ENCODE measurements at places on chromosomes 5 and 9.

- DNase-seq, result no peak
Measured at GRCh38 chr9:8134635-8135034, 335.1 kb upstream of the DMAC1 start.

DNA sequence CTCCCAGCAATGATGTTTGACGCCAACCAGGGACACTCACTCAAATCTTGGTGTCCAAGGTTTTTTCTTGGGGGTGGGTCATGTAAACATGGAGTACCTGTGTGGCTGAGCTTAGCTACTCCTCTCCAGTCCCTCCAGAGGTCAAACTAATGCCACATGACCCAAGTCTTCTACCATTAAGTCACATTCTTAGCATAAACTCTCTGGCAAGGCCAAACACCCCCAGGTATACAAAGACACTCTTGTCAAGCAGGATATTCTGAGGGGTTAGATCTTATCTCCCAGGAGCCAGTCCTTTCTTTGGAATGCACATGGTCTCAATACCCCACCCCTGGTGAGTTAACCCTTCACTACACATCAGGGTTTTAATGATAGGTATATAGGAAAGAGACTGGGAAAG lies 161.4 kb downstream of the PDZD2 start:
- no peak for DNase-seq

DNA sequence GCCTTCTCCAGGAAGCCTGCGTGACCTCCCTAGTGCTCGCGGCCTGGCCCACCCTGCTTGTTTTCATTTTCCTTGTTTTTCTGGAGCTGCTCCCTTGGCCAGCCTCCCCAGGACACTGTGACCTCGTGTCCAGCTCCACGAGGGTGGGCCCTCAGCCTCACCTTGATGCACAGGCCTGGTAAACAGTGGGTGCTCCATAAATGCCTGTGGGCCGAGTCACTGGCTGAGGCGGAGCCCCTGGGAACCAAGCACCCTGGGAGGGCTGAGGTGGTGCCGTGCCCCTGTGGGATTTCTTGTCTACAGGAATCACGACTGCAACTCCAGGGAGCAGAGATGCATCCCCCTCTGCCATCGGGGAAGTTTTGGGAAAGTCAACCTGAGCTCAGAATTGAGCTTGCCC lies 17.2 kb downstream of the FAM163B start:
- no peak for DNase-seq

GRCh38 chr5:73862796-73863195 lies 236.8 kb downstream of the ARHGEF28 start:
- no peak for DNase-seq

DNA sequence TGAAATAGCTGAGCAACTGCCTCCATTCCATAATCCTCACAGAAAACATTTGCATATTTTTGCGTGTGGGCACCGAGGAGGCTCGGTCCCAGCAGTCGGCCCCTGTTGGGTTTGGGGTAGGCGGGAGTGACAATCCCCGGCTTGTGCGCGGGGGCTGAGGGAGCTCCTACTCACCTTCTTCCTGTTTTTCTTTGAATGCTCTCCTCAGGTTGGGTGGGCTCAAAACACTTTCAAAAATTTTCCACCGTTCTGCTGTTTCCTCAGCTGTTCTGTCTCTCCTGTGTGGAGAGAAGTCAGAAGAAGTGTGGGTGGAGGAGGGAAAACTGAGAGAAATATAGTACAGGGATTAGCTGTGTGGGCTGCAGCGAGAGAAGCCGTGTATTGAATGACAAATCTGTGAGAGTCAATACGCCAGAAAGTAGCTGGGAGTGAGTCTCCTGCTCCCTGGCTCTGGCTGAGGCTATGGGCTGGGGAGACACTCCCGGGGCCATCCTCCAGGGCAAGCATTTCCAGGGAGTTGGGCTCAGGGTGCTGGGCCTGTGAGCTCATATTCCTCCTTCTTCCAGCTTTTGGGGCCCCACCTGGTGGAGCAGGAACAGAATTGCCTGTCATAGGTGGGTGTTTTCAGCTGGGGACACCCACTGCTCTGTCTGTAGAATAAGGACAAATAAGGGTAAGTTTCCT lies 84.7 kb downstream of the CMYA5 start:
- no peak for DNase-seq

DNA sequence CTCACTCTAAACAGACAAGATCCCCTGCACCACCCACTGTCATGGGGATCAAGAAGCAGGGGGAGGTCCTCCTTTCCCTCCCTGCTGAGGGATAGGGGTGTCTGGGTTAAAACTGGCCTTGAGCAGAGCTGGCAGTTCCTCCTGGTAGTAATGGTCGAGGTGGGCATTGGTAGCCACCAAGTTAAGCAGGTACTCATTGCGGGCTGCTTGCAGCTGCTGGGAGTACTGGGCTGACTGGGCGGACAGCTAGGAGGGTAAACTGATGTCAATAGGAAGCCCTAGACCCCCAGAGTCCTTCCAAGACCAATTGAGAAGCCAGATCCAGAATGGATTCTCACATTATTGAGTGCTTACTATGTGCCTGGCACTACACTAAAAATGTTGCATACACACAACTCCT lies 3.4 kb downstream of the FCHSD1 start:
- DNase-seq, result no peak

DNA sequence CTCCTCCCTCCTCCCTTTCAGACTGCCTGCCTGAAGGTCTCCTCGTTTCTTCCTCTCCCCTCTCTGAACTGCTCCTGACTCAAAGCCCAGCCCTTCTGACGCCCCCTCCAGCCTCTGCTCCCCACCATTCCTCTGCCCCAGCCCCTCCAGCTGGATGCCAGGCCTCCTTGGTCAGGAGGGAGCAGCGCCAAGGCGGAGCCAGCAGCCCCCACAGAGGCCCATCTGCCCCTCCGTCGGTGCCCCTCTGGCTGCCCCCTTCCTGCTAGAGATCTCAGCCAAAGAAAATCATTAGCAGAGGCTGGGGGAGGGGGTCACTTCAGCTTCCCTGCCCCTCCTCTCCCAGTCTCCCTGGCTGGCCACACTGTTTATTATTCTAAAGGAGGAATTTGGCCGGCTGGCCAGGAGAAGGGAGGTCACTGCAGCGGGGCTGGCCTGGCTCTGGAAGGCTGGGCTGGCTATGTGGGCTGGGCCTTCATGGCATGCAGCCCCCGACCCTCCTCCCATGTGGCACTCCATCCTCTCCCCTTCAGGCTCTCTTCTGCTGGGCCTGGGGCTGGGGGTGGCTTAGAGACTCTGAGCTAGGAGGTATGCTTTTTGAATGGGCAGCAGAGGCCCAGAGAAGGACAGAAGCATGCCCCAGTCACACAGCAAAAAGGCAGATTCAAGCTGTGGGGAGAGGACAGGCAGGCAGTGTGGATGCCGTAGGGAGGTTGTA lies 16.9 kb downstream of the PDGFRB start:
- no peak for DNase-seq

- no peak for DNase-seq
Measured at GRCh38 chr9:132507670-132508469, 74.5 kb upstream of the BARHL1 start.

GRCh38 chr5:139178935-139179334 lies 19.2 kb downstream of the SIL1 start:
- no peak for DNase-seq

DNA sequence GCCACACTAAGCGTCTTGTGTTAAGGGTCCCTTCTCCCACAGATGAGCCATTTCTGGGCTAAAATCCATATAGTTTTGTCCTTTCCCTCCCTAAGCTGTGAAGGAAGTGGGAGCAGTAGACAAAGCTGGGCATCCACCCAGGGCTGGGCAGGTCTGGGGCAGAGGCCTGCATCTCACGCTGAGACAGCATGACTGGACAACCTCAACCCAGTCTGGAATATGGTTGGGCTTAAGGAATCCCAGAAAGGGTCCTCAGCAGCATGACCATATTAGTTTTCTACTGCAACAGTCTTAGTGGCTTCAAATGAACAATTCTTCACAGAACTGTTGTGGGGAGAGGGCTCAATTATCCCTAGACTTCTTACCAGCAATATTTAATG lies 173.8 kb downstream of the AUH start:
- no peak for DNase-seq

DNA sequence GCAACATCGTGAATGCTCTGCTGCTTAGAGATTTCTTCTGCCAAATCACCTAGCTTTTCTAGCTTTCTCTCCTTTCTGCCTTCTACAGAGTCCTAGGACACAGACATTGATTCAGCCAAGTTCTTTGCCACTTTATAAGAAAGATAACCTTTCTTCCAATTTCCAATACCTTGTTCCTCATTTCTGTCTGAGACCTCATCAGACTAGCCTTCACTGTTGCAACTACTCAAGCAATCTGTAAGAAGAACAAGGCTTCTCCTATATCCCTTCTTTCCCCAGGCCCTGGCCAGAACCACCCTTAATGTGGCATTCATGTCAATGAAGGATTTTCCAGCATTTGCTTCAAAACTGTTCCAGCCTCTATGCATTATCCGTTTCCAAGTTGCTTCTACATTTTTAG lies 24.3 kb downstream of the FBXO10 start:
- no peak for DNase-seq

DNA sequence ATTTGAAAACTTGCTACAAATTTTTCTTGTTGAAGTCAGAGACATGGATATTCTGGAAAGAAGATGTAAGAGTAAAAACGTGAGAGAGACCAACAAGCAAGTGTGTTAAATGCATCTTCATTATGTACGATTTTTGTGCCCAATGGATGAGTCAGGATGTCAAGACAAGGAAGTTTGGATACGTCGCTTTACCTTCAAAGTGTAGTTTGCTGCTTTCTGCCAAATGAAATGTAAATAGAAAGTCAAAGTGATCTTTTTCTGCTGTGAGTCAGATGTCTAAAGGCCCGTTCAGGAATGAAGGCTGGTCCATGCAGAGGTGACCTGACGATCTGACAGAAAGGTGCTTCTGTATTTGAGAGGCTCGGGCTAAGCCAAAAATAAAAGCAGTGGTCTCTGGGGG lies 273.1 kb upstream of the PIK3R1 start:
- no peak for DNase-seq

DNA sequence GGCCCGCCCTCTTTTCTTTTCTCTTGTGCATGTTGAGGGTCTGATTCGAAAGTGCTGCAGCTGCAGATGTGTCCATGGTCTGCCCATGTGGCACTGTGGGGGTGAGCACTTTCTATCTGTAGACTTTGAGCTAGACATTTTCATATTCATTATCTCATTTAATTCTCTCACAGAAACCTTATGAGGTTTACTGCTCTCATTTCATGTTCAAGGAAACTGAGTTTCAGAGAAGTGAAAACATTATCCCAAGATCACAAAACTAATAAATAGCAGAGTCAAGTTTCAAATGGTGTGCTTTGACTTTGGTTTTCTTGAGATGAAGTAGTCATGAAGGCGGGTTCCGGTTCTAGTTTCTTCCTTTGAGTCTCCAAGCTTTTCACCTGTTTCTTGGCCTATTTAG lies 536.5 kb upstream of the ZNF462 start:
- DNase-seq, result peak; percentile 59

GRCh38 chr5:55582256-55582655 lies 47.5 kb upstream of the PLPP1 start:
- DNase-seq, result peak; percentile 11

GRCh38 chr9:14824481-14824880 lies 85.7 kb downstream of the FREM1 start:
- no peak for DNase-seq

GRCh38 chr5:168552146-168552545 lies 23.0 kb downstream of the FBLL1 start:
- DNase-seq, result no peak

- DNase-seq, result no peak
Measured at GRCh38 chr5:54644226-54644625, 126.7 kb downstream of the SNX18 start.

- no peak for DNase-seq
Measured at GRCh38 chr5:171954721-171955120, 51.7 kb downstream of the FBXW11 start.

DNA sequence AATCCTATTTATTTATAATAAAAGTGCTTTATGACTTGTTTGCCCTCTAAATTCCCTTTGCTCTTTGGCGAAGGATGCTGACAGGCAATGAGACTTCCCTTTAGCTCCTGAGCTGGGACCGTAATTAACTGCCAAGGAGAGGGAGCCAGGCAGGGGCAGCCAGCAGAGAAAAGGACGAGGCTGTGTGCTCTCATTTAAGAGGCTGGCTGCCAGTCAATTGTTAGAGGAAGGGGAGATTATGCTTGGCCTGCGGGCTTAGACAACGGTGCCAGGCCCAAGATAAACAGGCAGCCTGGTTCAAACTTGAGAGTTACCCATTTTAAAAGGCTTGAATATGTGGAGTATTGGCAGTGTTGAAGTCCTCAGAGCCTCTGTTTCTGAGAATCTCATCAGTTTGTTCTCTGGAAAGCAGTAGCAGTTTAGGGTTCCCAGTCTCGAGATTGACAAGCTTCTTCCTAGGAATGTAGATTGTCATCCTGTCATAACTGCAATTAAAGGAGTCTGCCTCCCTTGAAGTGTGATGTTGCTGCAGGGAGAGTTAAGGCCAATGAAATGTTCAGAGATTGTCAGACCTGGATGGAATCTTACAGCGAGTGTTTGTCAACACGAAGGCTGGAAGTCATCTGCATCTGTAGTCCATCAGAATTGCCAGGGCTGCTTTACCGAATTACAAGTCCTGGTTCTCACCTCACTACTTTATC lies 113.2 kb downstream of the JAKMIP2 start:
- DNase-seq, result no peak

- peak; percentile 33 for DNase-seq
Measured at GRCh38 chr5:126562823-126563222, 32.2 kb downstream of the ALDH7A1 start.

DNA sequence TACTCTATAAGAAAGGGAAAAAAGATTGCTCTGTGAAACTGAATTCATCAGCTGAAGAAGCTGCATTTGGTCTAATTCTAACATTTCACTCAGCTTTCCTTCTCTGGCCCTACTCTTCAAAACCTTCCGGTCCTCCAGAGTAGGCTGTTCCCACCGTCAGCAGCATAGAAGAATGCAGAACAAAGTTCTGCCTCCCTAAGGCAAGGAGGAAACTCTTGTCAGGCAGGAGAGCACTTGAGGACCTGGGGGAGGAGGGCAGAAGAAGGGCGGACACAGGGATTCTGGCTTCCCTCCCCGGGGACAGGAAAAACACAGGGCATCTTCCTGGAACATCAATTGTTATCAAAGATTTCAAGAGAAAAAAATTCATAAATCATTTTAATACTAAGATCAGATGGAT lies 69.2 kb upstream of the SHB start:
- DNase-seq, result no peak

DNA sequence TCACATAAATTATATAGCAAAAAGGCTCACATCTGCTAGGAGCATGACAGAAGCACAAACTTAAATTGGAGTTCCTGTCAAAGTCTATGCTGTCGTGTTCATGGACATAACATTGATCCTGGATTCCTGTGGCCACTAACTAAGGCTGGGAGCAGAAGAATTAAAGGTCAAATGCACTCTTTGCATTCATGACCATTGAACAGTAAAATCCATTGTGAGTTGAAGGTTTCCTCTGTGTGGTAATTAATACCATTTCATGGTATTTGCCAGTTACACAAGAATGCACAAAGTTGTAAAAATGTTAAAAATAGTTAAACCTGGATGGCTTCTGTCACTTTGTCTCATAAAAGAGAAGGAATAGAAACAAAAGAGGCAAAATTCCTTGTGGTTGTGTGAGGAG lies 242.6 kb downstream of the NPR3 start:
- DNase-seq, result no peak

DNA sequence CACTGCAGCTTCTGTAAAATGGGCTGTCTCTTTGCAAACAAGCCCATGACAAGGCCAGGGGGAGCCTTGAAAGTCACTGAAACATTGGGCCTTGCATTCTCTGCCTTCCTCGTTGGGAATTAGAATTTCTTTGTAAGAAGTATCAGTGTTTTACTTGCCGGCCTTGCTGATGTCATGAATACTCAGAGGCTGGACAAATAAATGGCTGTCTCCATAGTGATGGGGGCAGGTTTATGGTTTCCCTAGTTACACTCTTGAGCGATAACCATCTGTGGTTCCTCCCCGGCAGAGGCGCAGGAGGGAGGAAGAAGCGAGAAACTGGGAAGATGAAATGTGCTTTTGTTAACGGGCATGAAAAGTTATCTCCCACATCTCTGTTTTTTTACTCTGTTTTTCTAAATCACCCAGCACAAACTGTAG lies 272.7 kb upstream of the PANK3 start:
- no peak for DNase-seq
